ENCODE measurements at places on chromosomes 12 and 14.

GRCh38 chr14:104293231-104293841 lies 154.9 kb downstream of the KIF26A start:
- DNase-seq, result no peak

- DNase-seq, result no peak
Measured at GRCh38 chr14:80176893-80177292, 34.4 kb downstream of the DIO2 start.

DNA sequence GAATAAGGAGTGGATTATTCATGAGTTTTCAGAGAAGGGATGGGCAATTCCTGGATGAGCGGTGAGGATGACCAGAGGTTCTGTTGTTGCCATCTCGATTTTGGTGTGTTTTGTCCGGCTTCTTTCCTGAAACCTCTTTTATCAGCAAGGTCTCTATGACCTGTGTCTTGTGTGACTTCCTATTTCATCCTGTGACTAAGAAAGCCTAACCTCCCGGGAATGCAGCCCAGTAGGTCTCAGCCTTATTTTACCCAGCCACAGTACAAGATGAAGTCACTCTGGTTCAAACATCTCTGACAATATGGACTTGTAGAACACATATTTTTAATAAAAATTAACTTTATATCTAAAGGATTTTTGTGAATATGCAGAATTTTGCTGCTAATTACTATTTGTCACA lies 716.4 kb downstream of the FSCB start:
- no peak for DNase-seq

DNA sequence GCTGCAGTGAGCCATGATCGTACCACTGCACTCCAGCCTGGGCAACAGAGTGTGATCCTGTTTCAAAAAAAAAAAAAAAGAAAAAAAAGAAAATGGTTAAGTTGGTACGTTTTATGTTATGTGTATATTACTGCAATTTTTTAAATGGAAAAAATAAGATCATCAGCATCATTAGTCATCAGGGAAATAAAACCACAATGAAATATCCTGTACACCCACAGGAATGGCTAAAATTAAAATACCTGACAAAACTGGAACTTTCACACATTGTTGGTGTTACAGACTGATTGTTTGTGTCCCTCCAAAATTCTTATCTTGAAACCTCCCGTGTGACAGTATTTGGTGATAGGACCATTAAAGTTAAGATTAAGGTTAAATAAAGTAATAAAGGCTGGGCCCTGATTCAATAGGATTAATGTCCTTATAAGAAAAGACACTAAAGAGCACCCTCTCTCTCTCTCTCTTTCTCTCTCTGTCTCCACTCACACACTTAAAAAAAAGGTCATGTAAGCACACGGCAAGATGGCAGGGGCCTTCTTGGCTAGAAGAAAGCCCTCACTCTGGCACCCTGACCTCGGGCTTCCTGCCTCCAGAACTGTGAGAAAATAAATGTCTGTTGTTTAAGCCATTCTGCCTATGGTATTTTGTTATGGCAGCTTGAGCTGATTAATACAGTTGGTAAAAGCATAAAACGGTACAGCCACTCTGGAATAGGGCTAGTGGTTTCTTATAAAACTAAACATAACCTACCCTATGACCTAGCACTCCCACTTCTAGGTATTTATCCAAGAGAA lies 48.3 kb upstream of the ZFP36L1 start:
- no peak for DNase-seq

DNA sequence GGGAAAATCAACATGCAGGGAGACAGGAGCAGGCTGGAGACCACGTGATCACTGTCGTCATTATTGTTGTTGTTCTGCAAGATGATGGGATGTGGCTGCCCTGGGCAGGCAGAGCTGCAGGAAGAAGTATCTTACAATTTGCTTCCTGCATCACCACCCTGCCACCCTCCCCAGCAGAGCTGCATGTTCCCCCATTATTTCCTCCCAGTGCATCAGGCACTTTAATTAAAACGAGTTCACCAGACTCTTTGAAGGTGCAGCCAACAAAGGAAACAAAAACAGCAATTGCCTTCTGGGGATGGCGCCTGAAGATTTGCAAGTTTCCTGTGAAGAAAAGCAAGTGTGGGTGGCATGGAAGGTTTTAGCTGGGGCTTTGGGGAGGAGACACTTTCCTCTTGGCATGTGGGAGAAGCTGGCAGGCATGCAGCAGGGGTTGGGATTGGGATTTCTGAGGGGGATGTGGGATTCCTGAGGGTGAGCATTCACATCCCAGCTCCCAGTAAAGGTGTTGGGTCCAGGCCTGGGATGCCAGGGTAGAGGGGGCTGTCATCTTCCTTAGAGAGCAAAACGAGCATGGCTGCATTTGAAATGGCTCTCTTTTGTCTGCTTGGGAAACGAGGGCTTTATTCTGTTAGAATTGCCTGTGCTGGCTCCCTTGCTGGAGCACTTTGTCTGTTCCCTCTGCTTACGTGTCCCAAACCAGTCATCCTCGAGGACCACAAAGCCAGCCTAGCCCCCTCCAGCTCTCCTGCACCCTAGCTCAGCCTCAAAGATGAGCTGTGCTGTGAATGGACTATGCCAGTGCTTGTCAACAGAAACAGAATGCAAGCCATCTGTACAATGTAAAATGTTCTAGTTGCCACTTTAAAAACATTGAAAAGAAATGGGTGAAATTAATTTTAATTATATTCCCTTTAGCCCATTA lies 11.5 kb upstream of the C14orf132 start:
- no peak for DNase-seq

- DNase-seq, result peak; percentile 16
Measured at GRCh38 chr12:95116773-95117172, 43.4 kb upstream of the NR2C1 start.

DNA sequence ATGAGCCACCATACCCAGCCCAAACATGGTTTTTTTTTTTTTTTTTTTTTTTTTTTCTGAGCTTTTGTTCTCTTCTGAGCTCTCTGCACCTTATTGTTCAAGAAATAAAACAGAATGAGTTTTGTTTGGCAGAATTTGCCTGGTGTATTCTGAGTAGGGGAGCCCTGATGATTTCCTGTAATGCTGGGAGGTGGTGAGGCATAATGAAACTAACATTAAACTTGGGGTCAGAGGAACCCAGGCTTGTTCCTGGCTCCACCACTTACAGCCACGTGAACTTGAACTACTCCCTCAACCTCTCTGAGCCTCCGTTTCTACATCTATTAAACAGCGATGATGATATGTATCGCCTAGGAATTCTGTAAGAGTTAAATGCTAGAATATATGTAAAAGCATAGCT lies 276.3 kb upstream of the CRY1 start:
- DNase-seq, result peak; percentile 89

DNA sequence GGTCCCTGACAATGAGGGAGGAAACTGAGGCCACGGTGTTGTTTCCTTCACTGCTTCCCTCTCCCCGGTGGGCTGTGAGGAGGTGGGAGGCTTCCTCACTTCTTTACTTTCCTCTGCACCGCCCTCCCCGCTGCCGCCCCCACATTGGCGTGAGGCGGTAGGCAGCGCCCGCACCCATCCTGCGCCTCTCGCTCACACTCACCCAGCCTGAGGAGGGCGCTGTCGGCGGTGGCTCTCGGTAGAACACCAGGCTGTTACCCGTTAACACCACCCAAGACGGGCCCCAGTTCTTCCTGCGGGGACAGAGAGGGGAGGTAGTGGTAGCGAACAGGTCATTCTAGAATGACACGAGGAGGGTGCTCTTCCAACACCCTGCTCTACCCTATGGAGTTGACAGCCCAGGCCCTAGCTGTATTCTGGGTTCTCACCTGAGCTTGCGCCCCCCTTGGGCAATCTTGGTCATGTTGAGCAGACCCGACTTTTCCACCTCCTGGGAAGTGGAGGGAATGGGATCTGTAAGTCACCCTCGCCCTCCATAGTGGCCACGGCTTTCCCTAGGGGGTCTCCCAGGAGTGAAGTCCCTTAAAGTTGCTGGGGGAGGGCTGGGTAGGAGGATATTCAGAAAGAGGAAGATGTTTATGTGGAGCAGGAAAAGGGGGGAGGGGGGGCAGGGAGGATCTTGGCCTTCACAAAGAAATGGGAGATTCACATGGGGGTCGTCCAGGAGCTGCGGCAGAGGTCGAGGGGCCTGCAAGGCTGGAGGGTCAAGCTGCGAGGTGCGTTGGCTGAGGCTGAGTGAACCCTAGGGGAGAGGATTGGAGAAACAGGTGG lies 3.3 kb downstream of the ARHGAP9 start:
- peak; percentile 89 for DNase-seq

DNA sequence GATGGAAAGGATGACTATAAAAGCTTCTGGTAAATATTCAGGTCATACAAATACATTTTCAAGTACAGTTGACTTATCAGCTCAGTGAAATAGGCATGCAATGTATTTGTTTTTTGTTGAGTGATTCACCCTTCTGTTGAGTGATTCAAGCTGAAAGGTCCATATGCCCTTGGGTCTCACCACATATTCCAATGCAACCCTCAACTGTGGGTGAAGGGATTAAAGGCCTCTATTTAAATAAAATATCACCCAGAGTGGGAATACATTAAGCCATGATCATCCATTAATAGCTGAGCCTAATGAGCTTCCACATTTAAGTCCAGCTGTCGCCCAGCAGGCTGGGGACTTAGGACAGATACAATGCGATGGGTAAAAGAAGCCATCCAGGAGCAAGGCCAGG lies 120.2 kb downstream of the CRACR2A start:
- peak; percentile 9 for DNase-seq

GRCh38 chr14:90583427-90583826 lies 186.6 kb downstream of the CALM1 start:
- DNase-seq, result no peak

DNA sequence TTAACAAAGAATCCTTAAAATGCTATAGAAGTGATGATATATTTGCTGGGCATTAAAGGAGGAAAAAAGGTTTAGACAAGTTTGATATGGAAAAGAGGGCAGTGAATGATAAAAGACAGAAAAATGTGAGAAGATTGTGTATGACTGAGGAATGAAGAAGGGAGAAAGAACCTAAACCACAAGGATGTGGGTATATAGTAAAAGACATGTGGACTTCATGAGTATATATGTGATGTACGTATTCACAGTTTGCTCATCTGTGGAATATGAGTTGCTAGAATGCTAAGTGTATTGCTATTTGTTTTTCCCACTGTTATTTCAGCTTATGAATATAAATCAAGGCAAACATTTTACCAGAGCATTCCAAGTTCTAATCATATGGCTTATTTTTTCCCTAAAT lies 2.1 kb upstream of the SLC16A7 start:
- no peak for DNase-seq

DNA sequence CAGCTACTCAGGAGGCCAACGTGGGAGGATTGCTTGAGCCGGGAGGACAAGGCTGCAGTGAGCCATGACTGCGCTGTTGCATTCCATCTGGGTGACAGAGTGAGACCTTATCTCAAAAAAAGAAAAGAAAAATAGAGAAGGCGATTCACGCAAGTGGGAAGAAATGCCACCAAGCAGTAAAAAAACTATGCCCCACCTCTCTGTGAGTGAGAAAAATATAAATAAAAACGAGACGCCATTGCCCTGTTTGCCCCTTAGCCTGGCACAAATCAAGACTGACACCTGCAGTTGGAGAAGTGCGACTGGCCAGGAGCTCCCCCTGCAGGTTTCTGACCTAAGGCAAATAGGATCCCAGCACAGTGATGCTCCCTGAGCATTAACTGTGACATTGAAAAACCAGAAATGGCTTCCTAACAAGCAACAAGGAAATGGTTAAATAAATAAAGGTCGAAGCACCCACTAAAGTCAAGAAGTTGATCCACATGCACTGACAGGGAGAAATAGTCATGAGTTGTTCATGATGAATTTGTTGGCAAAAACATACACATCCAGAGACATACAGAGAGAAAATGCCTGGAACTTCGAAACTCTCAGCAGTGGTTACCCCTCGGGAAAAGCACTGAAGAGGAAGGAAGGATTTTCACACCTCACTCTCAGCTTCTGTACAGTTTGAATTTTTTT lies 21.1 kb downstream of the GSC start:
- peak; percentile 53 for DNase-seq

DNA sequence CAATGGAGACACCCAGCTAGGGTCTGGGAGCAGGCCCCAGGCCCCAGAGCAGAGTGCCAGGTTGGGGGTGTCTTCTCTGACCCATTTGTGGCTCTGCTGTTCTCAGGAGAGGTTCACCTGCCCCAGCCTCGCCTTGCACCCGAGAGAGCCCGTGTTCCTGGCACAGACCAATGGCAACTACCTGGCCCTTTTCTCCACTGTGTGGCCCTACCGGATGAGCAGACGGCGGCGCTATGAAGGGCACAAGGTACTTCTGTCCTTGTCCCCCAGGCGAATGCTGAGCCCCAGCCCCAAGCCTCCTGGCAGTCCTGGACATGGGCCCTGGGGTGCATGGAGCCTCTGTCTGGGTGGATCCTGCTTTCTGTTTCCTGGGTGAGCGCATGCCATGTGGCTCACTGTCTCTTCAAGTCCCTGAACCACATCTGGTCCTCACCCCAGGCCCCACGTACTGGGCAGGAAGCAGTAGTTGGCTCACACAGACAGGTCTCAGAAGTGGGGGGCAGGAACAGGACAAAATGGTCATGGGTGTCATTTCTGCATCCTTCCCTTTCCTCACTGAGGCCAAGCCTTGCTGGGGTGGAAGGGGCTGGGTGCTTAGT lies 58.2 kb downstream of the BEGAIN start:
- no peak for DNase-seq

- DNase-seq, result no peak
Measured at GRCh38 chr12:59329462-59329861, 266.4 kb upstream of the SLC16A7 start.

DNA sequence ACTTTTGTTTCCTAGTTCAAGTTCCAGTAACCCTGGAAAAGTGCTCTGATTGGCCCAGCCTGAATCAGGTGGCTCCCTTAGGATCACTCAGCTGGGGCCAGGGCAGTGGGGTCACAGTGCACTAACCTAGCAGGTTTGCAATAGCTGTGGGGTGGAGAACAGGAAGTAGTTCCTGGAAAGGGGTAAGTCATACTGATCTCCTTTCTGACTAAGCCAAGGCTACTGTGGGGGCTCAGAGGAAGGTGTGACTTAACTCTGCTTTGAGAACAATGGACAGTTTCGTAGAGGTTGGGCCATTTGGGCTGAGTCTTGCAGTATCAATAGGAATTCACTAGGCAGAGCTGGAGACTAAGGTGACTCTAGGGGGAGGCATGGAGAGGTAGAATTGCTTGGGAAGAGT lies 89.4 kb downstream of the KIF26A start:
- peak; percentile 85 for DNase-seq

DNA sequence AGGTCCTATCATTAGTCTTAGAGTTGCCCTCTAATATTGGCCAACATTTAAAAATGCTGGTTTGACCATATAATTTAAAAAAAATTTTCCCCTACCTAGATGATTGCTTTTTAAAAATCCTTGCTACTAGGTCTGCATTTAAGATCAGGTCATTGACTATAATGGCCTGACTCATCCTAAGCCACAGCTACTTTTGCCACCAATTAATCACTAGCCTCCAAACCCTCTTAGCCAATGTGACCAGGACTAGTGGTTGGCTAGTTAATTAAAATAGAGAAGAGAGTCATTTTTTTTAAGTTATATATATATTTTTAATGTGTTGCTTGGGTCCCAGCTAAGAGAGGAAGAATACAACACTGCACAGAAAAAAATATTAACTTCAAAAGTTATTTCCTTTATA lies 57.5 kb downstream of the SOS2 start:
- no peak for DNase-seq

- DNase-seq, result no peak
Measured at GRCh38 chr12:63944586-63945228, 100.2 kb downstream of the SRGAP1 start.

Measured in activated CD4-positive, alpha-beta T cell treated with anti-CD3 and anti-CD28 coated beads, Interleukin-10, Interleukin-2, amounts not matched to agents 100 ng/mL and 50 ng/mL, durations not matched to agents 16 hours and 8 hours (primary cell).